Activated CD4-positive, alpha-beta T cell treated with anti-CD3 and anti-CD28 coated beads, Interleukin-2, amount 50 U/mL, for 24 hours (primary cell): ENCODE measurements at places on chromosomes 3 and 15.
A peak's percentile ranks its signal among the peaks of the same experiment; 100 is the strongest.

GRCh38 chr15:32722136-32722535 lies 4.3 kb downstream of the GREM1 start:
- DNase-seq = no peak

- DNase-seq = peak; percentile 20
Measured at GRCh38 chr3:124928333-124929202, 6.0 kb downstream of the MUC13 start.

DNA sequence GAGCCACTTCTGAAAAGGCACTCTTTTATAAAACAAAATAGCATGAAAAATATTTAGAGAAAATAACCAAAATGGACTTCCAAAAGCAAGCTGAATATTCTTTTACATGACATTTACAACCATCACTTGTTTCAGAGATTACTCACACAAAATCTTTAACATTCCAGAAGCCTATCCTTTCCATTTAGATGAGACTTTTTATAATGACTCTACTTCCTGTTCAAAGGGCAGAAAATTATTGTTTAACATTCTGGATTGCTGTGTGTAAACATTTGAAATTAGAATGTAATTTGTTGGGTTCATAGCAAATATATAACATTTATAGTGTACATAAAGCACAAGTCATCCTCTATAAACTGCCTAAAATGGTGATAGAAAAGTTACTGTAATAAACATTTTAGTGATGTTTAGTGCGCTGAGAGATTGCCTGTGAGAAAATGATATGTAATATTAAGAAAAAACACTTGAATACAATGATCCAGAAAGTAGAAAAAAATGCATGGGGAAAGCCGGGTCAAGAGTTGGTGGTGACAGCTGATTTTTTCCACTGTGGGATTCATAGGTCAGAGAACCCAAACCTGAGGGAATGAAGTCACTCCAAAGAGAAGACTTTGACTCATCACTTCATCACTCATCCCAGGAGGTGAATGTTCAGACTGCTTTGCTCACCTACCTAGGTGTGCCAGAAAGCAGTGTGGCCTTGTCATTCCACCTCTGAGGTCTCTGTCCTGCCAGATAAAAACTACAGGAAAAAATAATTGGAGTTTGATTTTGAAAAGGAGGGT lies 305.8 kb downstream of the ARPP21 start:
- DNase-seq = no peak

GRCh38 chr15:73838831-73839426 lies 34.4 kb upstream of the TBC1D21 start:
- DNase-seq = no peak

DNA sequence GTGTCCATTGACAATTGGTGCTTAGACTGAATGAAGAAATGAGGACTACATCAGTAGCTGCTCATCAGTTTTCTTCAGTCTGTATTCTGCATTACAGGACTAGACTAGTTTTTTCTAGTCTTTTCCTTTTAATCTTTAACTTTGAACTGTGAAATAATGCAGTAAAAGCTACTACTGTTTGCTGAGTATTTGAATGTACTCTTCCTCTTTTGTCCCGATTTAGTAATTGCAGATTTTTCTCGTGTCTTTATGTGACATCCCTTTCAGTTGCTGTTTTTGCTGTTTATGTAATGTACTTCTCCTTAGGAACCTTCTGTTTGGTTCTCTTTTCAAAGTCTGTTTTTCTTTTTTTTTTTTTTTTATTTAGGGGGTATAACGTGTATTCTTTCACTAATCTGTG lies 17.4 kb downstream of the MFSD1 start:
- no peak for DNase-seq

GRCh38 chr3:95394286-95394685 lies 1331.4 kb downstream of the NSUN3 start:
- no peak for DNase-seq
